ENCODE measurements at places on chromosomes 5 and 9.

DNA sequence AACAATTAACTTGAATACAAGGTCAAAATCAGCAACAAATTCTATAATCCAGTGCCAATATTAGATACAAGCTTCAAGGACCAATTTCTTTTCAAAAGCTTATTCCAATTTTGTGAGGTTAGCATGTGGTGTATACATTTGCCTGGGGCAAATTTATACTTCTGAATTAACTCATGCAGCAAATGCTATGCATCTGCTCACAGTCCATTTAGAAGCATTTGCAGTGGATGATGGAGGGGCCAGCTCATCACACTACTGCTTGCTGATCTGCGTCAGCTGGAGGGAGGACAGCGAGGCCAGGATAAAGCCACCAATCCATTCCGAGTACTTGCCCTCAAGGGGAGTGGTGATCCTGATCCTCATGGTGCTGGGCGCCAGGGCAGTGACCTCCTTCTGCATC, 474.3 kb upstream of the KIF2A start:
- DNase-seq: peak; percentile 45

GRCh38 chr5:139492700-139493192, 10.2 kb upstream of the STING1 start:
- no peak for DNase-seq

DNA sequence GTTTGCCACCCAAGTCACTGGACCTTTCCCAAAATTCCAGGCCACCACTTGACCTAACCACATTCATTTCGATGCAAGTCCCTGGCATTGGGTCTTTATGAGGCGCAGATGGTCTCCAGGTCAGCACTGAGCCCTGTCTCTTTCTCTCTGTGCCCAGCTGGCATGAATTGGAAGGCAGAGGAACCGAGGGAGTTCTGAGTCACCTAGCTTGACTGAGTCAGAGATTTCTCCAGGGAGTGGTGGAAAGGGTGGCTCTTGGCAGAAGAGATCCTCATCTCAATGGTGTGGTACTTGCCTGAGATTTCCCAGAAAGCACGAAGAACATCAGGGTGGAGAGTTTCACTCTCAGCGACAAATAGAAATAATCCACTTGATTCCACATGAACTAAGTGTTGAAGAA, 43.8 kb downstream of the WDR36 start:
- DNase-seq: no peak

DNA sequence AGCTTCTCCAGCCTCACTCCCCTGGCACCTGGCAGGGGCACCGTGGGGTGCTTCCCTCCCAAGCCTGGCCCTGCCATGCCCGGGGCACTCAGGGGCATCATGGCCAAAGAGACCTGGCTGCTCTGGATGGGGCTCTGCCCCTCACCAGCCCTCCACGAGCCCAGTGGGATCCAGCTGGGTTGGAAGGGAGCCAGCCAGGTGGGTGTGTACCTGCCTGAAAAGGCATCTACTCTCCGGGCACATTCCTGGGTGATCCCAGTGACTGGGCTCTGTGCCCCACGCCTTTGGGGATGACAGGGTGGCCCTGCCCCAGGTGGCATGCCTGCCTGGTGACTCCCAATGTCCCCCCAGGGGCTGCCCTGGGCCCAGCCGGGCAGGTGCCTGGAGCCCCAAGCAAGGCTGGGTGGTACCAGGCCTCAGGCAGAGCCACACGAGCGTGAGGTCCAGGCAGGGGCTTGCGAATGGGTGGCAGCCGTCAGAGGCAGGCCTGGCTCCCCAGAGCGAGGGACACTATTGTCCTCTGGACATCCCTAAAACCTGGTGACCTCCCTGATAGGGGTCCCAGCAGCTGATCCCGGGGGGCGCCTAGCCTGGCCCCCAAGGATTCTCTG, 777 bp downstream of the GPSM1 start:
- DNase-seq: peak; percentile 29

- DNase-seq: no peak
These were observed 127.6 kb downstream of the GADD45G start for GRCh38 chr9:89732295-89732938.

- DNase-seq: no peak
These were observed 32.2 kb downstream of the ACER2 start for GRCh38 chr9:19440823-19441580.

- no peak for DNase-seq
These were observed 188.4 kb upstream of the PRDM9 start for GRCh38 chr5:23318960-23319359.

- no peak for DNase-seq
These were observed 423 bp downstream of the IPPK start for GRCh38 chr9:92669527-92669889.

- DNase-seq: no peak
These were observed 205.7 kb downstream of the ADAMTS12 start for GRCh38 chr5:33685873-33686755.

DNA sequence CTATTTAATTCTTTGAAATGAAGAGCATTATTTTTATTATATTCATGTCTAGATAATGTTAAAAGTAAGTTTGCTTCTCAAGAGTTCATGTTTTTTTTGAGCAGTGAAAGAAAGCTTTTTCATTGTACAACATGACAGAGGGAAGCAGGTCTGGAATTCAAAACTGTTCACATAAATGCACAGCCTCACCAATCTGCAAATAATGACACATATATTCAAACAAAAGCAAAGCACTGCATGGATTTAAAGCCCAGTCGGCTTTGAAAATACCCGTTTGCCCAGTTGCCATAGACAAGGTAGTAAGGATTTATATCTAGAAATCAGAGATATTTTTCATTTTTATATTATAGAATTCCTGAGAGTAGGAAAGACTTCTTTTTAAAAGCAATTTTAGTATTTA, 201.8 kb downstream of the CD180 start:
- no peak for DNase-seq

- no peak for DNase-seq
These were observed 295.5 kb upstream of the WWC1 start for GRCh38 chr5:167995844-167996425.

GRCh38 chr5:109759306-109759705, 69.6 kb downstream of the MAN2A1 start:
- no peak for DNase-seq

DNA sequence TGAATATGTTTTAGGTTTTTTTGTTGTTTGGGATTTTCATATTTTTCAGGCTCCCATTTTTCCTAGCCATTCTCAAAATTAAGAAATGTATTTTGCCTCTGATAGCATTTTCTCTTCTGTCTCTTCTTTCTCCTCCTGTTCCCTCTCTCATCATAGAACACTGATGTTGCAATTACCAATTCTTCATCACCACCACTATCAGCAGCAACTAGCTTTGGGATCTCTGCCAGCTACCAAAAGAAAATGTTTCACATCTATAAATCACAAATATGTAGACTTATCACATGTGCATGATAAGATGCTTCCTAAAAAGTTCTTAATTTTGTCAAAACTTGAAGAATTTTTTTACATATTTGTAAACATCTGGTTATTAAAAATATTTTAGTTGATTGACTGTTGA, 887.1 kb downstream of the MAT2B start:
- no peak for DNase-seq

GRCh38 chr9:131169563-131170240, 44.3 kb downstream of the NUP214 start:
- DNase-seq: no peak

DNA sequence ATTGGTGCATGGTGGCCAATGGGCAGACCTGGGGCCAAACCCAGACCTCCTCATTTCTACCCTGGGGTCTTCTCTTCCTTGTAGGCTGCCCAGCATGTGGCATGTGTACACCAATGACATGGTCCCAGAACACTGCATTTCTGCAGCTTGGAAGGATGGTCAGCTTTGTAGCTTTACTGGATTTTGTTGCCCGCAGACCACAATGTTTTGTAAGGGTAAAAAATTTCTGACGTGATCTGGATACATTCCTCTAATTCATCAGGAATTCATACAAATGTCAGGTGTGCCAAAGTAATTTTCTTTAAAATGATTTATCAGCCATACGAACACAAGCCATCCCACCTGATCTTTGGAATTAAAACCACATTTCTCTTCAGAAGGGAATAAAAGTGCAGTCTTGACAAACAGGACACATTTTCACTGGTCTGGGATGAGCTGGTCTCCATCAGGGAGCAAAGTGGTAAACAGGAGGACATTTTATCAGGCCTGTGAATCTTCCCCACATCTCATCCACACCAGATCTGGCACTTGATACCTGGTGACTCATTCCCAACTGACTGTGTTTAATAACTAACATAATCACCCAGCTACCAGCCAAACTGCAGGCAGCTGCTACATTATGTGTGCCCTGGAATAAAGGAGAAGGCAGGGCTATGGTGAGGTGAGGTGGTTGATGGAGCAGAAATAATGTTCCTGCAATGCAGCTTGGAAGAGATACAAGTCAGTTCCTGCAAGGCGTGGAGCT, 103.9 kb downstream of the SPOCK1 start:
- peak; percentile 16 for DNase-seq

GRCh38 chr5:56143373-56143714, 89.8 kb downstream of the ANKRD55 start:
- no peak for DNase-seq

DNA sequence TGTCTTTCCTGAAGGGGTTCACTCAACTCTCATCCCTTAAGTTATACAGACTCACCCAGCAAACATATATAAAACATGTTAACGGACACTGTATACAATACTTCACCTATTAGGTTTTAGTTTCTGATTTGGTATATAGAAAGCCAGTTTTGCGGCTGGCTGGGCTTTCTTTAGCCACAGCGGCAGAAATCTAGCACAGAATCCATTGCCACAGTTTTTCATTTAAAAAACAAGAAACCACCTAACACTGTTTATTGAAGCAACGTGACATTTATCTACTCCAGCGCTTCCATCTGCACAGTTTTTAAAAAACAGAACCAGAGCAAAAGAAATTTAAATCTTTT, 67.3 kb downstream of the SNX30 start:
- DNase-seq: no peak

GRCh38 chr9:34520505-34521385, 2.0 kb downstream of the ENHO start:
- DNase-seq: no peak

DNA sequence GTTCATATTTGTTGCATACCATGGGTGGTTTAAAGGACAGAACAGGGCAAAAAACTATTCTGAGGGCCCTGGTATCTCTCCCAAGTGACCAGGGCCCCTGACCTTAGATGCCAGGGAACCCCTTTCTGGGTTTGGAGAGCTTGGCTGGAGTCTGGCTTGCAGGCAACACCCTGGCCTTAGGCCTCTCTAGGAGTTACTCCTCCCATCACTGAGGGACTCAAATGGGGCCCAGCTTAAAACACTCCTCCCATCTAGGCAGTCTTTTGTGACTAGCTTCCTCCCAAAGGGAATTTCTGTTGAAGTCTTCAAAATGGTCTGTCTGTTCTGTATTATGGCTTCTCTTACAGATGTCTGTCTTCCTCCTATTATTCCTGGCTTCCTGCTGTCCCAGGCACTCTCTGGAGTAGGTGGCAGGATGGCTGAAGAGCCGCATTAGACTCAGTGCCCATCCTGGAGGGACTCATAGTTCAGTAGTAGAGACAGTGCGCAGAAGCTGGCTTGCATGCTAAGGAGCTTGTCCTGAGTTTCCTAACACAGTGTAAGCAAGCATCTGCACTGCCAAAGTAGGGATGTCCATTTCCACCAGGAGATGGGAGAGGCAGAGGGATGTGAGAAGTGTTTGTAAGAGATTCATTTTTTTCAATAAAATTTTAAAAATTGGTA, 10.0 kb downstream of the COL15A1 start:
- DNase-seq: no peak

DNA sequence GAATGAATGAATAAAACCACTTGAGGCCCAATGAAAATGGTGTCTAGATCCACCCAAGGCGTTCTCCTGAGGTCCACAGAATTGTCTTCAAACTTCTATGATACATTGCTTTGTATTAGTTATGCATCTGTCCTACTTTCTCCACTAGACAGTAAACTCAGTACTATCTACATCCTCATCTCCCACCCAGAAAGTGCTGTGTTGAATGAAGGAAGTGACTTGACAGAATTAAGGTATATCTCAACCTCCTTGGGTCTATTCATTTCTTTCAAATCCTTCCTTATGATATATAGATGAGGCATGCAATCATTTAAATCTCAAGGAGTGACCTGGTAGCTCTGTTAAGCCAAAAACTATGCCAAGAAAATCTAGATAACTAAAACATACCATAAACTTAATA, 15.7 kb upstream of the PDCL start:
- DNase-seq: no peak

- DNase-seq: no peak
These were observed 1972.9 kb upstream of the ACO1 start for GRCh38 chr9:30411571-30411970.

DNA sequence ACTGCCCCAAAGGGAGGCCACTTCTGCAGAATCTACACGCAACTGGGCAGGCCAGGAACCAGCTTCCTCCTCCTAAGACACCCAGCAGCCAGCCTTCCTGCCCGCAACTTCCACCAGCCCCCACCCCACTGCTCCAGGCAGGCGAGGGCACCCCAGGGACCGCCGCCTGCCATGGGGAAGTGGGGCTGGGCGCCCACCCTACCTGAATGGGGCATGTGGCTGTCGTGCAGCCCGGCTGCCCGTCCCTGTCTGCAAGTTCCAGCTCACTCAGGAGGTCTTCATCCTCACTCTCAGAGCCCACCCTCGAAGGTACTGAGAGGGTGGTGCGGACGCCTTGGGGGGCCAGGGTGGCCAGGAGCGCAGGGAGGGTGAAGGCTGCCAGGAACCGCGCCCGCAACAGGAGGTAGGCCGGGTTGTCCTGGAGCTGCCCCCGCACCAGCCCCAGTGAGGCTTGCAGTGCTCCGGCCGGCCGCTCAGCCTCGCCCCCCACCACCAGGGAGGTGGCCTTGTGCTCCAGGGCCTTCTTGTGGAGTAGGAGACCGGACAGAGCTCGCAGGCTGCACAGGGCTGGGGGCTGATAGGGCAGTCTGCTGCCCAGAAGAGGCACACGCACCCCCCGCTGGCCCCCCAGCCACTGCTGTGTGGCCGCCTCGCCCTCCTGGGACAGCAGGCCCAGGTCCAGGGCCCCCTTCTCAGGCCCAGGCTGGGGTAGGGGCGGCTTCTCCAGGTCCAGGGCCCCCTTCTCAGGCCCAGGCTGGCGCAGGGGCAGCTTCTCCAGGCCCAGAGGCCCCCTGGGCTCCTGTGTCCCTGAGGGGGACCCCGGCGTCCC, 4.1 kb upstream of the CARD9 start:
- DNase-seq: no peak

- DNase-seq: no peak
These were observed 15.0 kb downstream of the TBC1D2 start for GRCh38 chr9:98240475-98240874.

DNA sequence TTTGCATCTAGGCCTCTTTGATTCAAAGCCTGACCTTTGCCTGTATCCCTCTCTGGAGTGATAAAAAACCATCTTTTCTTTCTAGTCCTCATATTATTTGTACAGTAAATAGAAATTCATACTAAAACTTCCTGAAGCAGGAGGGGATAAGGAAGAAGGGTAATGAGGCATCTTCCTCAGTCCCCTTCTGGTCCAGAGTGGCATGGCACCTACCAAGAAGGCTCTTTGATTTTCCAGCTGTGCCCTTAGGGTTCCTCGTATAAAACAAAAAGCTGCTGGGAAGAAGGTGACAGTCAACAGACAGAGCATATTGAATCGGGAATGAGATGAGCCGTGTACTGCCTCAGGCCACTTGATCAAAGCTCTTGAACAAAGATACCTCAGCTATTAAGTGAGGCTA, 71.9 kb upstream of the SPDL1 start:
- no peak for DNase-seq

Data from DMS79 (cell line).